WERI-Rb-1 (cell line): ENCODE measurements at places on chromosomes 1 and 21.
A peak's percentile ranks its signal among the peaks of the same experiment; 100 is the strongest.

- no peak for DNase-seq
Observed at GRCh38 chr1:193850745-193851144, 664.3 kb upstream of the B3GALT2 start.

DNA sequence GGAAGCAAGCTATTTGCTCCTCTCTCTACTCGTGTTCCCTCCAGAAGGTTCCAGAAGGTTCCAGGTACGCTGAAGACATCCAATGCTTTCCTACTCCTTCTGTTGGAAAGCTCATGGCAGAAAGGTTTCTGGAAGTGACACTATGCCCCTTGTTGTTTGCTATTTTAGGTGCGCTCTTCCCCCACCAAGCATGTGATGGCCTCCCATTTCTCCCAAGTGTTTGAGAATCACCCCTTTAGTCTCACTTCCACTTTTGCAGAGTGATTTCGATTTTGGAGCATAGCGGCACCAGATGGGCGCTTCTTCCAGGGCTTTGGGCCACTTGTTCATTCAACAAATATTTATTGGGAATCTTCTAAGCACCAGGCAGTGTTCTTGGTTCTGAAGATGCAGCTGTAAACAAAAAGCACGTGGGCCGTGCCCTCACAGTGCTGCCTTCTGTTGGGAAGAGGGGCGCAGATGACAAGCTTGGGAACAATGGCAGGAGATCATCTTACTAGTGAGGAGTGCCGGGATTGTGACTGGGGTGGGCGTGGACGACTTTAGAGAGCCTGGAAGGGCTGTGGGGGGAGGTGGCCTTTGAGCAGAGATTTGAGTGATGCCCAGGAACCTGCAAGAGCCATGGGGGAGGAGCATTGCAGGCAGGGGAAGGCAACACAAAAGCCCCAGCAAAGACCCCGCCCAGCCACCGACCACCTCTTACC, 43.0 kb upstream of the TARDBP start:
- DNase-seq = no peak

- no peak for DNase-seq
Observed at GRCh38 chr1:47618830-47619229, 181.0 kb downstream of the FOXD2 start.

DNA sequence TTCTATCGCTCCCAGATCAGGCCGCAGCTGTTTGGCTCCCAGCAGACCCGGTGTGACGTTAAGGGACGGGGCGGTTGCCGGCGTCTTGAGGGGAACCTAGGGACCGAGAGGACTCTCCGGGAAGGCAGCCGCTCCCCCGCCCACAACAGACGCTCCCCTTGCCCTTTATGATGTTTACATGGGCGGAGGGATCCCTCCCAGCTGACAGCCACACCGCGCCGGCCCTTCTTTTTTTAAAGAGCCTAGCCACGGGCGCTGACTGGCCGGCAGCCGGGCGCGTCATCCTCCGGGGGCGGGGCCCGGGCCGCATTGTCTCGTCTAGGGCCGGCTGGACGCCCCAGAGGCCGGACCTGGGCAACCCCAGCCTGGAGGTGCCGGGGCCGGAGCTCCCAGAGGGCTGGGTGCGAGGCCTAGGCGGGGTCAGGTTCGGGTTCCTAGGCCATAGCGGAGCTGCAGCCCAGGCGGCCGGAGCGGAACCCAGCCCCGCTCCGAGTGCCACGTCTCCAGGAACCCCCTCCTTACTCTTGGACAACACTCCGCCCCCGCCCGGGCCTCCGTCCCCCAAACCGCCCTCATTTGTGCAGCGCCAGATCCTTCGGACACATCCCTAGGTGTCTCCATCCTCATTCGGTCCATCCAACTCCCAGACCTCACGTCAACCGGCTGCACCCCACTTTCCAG, at the start of gene PCAT6:
Gene PCAT6, plus strand, starts transcription at position 340 of the 681 bp plus-strand sequence.
- DNase-seq = peak; percentile 100

DNA sequence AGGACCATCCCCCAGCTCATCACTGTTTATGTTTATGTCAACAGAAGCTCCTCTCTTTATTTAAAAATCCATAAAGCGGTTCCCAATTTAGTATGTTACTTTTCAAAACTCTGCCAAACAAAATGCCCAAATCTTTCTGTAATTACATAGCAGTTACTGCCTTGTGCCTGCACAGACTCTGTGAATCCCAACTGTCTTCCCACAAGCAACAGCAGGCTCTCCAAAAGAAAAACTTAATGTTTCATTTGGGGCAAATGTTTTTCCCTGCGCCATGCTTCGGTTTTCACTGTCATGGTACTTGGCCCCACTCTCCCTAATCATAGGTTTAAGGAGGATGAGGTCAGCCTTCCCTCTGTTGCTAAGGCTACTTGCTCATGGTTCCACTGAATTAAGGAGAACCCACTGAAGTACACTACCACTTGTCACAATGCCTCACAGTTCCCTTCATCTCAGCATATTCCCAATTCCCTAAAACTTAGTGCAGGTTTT, 4.6 kb downstream of the COLGALT2 start:
- no peak for DNase-seq

- DNase-seq = no peak
Observed at GRCh38 chr1:8600336-8600735, 217.1 kb downstream of the RERE start.

DNA sequence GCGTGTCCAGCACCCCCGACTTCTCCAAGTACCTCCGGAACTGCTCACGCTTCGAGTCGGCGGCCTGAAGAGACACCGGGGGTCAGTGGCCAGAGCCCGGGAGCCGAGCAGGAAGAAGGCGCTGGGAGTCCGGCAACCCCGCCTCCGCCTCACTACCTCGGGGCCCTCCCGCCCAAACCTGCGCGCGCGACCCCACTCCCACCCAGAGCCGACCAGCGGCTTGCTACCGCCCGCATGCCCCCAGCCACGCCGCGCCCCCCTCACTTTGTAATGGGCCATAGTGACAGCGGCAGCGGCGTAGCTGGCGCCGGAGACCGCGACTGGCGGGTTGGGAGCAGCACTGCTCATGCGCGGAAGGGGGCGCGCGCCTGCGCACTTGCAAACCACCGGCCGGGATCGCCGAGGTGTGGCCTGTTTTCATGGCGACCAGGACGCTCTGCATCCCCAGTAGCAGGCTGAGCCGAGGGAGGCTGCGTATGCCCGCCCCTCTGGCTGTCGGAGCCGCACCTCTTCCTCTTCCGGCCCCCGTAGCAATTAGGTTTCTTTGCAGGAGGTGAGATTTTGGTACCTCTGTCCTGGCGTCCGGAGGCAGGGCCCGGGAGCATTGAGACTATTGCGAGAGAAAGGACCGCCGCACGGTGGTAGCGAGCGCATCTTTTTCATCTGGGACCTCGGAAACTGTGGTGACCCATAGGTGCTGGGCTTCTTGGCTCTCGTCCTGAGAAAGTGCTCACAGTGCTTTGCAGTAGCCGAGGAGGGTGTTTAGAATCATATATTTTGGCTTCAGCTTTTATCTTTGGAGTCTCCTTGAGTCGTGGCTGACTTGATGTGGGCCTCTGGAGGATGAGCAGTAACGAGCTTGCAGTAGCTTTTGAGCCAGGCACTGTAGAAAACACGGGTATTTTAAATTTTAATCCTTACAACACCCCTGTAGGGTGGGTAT, at the start of gene MYCBP:
Gene MYCBP, minus strand, starts transcription at position 322 of the 943 bp plus-strand sequence. Its CDS starts 43 bp downstream, at position 279.
- DNase-seq = peak; percentile 96

DNA sequence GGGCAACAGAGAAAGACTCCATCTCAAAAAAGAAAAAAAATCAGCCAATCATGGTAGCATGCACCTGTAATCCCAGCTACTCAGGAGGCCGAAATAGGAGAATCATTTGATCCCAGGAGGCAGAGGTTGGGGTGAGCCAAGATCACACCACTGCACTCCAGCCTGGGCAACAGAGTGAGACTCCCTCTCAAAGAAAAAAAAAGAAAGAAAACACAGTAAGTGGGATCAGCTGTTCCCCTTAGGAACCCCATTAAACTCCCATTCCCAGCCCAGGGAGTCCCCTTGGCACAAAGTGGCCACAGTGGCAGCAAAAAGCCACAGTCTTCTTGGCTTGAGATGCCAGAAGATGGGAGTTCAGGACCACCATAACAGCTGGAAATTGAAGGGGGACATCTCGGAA, 9.1 kb downstream of the TMEM50B start:
- DNase-seq = no peak

DNA sequence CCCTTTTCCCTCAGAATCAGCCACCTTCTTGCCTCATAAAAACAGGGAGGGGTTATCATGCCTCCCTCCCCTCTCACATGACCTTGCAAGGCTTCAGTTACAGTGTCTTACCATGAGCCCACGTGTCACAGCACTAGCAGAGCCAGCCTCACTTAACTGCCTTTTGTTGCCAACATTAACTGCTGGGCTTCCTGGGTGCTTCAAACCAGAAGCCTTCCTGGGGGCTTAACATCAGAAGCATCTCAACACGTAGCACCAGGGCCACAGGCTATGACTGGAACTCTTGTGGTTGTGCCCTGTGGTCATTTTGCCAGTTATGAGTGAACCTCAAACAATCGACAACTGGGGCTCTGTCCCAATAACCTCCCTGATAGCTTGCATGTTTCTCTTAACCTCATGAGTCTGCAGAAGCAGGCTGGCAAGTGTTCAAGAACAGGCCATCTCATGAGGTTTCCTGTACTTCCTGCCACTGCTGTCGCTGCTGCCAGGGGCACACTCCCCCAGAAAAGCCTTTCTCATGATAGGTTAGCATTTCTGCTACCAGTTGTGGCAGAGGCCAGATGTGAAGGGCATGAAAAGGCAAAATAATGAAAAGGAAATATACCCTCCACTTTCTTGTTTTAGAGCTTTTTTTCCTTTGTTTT, 132.2 kb downstream of the GLUL start:
- no peak for DNase-seq

DNA sequence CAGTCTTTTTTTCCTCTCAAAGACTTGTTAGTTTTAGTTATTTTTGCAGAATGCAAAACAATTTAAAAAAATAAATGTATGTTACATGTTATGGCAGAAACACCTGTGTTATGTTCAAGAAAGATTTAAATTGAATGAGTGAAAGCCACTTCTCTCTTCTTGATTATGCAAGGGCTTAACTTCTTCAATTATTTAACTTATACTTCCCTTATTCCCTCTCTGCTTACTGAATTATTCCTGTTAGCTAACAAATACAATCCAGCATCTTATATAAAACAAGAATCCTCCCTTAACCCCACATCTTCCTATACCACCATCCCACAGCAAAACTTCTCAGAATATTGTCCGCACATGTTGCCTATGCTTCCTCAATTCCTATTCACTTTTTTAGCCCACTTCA, 10.7 kb upstream of the FCER1A start:
- no peak for DNase-seq

DNA sequence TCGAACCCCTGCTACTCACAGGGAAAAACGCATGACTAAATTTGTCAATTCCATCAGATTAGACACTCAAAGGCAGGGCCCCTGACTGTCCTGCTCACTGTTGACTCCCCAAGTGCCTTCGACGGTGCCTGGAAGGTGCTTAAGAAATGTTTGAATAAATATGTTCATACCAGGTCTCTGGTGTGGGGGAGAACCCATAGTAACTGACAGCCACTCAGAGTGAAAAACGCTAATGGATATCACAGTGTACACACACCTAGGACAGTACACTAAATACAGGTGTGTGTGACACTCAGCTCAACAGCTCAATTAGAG, 39.7 kb upstream of the WASF2 start:
- no peak for DNase-seq

DNA sequence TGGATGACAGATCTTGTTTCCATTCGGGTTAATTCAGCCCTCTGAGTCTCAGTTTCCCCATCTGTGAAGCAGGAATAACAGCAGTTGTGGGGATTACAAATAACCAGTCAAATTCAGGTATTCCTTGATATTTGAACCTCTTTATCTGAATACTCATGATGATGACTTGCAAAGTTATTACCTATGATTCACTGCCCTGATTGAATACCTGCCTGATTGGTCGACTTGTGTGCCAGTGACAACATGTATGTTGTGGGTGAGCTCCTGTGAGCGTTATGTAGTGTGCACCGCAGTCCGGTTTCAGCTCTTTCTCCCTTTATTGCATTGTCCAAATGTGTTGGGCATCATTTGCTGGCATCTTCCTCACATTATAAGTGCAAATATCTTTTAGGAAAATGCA, 9.5 kb upstream of the TMEM61 start:
- DNase-seq = no peak

DNA sequence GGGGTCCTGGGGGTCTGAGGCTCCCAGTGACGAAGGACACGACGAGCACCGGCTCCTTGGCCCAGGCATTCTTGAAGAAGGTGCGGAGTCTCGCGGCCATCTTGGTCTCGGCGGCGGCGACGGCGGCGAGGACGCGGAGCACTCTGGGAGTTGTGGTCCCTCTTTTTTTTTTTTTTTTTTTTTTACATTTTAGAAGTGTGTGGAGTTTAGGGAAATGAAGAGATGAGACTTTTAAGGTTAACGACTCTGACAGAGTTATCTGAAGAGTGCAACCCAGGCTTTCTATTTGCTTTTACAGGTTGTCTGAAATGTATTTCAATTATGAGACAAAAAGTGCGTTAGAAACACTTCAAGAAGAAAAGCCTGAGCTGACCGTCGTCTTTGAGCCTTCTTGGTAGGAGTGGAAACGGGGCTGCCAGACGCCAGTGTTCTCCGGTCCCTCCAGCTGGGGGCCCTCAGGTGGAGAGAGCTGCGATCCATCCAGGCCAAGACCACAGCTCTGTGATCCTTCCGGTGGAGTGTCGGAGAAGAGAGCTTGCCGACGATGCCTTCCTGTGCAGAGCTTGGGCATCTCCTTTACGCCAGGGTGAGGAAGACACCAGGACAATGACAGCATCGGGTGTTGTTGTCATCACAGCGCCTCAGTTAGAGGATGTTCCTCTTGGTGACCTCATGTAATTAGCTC, 9.7 kb downstream of the OR2B11 start:
- peak; percentile 77 for DNase-seq

DNA sequence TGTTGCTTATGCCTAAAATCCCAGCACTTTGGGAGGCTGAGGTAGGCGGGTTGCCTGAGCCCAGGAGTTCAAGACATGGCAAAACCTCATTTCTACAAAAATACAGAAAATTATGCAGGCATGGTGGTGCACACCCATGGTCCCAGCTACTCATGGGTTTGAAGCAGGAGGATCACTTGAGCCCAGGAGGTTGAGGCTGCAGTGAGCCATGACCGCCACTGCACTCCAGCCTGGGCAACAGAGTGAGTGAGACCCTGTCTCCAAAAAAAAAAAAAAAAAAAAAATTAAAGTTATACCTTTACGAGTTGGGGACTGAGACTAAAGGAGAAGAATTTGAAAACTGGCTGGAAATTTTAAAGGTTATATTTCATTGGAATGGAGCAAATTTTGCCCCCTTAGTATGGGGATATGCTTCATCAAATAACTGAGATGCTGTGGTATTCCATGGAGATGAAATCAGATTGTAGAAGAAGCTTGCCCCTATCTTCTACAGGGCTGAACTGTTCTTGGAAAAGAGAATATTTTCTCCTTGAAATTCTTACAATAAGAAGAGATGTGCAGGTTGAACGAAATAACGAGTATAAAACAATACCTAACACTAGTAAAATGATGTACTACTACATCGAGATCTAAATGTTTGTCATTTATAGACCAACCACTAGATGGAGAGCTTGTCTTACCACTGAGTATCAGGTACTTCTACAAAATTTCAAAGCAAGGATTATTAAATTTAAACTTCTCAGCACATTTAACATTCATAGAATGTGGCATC, 34.9 kb upstream of the SCYL3 start:
- DNase-seq = no peak

DNA sequence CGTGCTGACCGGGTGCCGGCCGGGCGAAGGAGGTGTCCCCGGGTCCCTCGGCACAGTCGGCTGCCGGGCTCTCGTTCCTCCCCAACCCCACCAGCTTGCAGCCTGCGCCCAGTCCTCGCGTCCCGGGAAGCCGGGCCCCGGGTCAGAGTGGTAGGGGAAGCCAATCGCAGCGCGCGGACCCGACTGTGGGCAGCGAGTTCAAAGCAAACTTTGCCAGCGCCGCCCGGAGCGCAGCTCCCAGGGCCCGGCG, 328 bp downstream of the MYCL start:
- DNase-seq = no peak

GRCh38 chr1:233215135-233215760, 80.3 kb downstream of the PCNX2 start:
- DNase-seq = no peak
